Foreskin keratinocyte (primary cell): ENCODE measurements at places on chromosomes 4 and X.

- no peak for DNase-seq
Measured at GRCh38 chr4:6126971-6127745, 73.2 kb downstream of the JAKMIP1 start.

DNA sequence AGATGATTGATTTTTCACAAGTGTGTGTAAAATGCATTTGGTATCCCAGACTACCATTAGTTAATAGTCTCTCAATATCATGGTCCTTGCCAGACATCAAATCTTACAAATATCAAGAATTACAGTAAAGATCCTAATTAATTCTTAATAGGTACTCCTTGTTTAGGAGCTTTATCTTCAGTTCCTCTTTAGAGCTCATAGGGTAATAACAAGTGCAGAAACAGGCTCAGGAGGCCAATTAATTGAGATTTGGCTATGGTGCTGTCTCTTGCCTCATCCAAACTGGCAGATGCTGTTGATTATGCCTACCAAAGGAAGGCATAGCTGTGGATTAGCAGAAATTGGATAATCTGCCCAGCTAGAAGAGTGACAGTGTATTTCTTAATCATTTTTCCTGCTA, 6.9 kb downstream of the MTMR1 start:
- no peak for DNase-seq

GRCh38 chrX:49060914-49061313, 2.1 kb downstream of the CCDC120 start:
- DNase-seq, result no peak

DNA sequence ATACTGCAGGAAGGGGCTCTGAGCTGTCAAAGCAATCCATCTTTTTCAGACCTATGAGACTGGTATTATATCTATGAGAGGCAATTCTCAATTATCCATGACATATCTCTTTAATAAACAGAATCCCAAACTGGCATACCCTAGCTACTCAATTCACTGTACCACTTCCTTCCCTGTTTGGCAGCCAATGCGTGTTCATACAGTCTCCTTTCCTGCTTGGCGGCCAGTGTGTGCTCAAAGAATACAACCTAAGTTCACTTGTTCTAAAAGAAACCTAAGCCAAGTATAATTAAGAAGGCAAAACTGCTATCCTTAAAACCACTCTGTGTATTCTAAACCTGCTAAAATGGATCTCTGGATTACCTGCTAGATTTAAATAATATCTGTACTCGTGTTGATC, 38.3 kb downstream of the ARHGEF9 start:
- DNase-seq, result no peak

DNA sequence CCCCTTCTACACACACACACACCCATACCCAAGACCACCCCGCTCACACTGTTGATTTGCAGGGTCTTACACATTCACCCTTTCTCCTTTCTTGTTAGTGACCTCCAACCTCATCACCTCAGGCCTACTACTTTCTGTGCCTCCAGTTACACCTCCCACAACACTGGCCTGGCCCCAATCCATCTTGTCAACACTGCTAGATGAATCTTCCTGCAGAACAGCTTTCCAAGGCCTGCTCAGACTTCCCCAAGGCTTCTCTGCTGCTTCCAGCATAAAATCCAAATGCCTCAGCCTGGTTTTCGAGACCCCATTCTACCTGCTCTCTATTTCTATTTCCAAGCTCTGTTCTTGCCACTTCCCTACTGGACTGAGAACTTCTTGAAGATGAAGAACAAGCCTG, 79.9 kb downstream of the NHSL2 start:
- no peak for DNase-seq

- no peak for DNase-seq
Measured at GRCh38 chr4:68617003-68617698, 41.0 kb upstream of the UGT2B17 start.

DNA sequence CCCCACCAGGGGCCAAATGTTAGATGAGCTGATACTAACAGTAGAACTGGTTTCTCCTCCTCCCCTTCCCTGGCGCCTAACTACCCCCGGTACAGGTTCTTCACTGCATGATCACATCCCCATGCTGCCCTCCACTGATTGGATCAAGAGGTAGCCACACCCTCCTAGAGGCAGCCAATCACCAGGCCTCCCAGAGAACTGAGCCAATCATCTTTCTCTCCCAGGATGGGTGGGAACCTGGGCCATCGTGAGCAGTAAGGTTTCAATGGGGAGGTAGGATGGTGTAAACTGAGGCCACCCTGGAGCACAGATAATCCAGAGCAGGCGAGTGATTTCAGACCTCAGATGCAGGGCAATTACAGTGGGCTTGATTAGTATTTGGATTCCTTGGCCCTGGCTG, 64.2 kb downstream of the PPP2R2C start:
- DNase-seq, result no peak

- no peak for DNase-seq
Measured at GRCh38 chrX:103883533-103883932, 51.5 kb upstream of the RAB9B start.

DNA sequence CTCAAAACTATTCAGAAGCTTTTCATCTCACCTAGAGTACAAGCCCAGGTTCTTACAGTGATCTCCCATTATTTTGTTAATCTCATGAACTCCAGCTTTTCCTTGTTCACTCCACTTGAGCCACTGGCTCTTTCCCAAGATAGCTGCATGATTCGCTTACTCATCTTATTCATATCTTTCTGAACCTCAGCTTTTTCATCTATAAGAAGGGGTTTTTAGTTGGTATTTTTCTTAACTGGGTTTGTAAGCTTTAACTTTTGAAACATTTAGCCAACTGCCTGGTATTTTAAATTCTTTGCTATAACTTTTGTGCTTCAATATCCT, 24.0 kb downstream of the GIMD1 start:
- peak; percentile 20 for DNase-seq

DNA sequence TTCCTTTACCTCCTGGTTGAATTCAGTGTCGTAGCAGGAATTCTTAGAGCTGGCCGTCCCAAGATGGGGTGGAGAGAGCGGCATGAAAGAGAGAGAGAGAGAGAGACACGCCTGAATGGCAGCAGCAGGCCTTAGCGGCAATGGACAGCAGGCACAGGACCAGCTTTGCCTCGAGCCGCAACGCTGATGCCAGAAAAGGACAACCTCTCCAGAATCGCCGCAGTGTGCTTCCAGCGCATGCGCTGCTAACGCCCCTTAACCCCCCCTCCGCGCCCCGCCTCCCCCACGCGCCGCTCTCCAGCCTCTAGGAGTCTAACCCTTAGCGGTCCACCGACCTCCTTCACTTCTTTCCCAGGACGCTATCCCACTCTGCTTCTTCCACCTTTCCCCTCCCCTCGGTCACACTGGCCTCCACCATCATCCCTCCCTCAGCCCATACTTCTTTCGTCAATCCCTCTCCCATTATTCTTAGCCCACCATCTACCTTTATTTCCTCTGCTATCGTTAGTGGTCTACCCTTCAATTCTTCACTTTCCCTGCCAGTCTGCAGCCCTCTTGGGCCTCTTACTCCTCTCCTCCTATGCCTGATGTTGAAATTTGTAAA, 10.5 kb upstream of the ZCCHC13 start:
- peak; percentile 46 for DNase-seq

- no peak for DNase-seq
Measured at GRCh38 chr4:155076256-155076785, 132.1 kb upstream of the NPY2R start.

DNA sequence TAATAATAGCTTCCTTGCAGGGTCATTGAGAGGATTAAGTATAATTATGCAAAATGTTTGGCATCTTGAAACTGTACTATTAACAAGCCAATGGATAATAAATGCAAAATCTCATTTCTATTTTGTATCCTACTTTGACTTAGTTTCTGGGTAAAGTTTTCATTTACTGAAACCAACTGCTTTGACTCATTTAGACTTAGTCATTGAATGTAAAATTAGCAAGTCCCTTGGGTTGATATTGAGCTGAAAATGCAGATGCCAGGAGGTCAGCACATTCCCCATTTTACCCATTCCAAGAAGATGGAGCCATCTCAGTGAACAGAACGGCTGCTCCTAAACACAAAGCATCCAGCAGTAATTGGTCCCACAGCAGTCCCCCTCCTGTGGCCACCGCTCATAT, 74.7 kb upstream of the GATB start:
- DNase-seq, result no peak

- DNase-seq, result peak; percentile 67
Measured at GRCh38 chr4:1775731-1776500, 17.2 kb upstream of the FGFR3 start.

GRCh38 chrX:29348288-29348687, 761.0 kb downstream of the IL1RAPL1 start:
- DNase-seq, result no peak

DNA sequence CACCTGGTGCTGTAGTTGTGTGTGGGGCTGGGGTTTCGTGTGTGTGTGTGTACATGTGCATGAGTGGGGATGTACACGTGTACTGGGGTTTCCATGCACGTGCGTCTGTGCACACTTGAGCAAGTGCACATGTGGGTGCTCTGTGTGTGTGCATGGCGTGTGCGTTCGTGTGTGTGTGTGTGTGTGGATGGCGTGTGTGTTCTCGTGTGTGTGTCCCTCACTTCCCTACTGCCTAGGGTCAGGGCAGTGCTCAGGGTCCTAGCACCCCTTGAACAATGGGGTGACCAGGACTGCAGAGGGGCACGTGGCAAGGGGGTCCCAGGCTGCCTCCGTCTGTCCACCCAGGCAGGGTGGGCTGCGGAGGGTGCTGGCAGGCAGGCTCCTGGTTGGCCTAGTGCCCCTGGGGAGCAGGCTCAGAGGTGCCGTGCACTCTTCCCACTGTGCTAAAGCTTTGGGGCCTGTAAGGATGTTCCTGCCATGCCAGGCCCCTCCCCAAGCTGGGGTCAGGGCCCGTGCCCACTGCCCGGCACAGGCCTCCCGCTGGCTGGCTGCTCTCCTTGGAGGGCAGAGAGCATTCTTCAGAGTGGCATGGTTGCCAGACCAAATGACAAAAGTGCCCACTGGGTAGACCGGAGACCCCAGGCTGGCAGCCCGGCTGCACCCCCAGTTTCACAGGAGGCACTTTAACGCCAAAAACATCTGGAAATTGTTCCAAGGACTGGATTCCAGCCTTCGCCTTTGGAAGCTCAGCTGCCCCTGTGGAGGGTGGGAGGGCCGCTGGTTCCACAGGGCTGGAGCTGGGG, 29.1 kb downstream of the FGFRL1 start:
- no peak for DNase-seq

GRCh38 chr4:73705056-73705432, 35.3 kb upstream of the CXCL8 start:
- peak; percentile 84 for DNase-seq

DNA sequence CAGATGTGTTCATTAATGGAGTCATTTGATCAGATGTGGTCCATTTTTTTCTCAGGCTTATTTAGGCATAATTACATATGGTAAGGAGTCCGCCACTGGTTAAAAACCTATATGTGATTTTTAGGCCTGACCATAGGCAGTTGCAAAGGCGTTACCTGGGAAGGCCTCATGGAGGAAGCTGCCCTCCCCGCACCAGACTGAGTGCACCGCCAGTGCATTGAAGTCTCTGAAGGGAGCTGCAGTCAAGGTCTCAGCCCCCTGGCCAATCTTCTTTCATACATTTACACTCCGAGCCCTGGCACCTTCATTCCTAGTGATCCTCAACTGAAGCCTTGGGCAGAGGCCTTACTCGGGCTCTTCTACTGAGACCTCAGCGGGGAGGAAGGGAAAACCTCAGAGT, 898.2 kb upstream of the AGA start:
- no peak for DNase-seq

DNA sequence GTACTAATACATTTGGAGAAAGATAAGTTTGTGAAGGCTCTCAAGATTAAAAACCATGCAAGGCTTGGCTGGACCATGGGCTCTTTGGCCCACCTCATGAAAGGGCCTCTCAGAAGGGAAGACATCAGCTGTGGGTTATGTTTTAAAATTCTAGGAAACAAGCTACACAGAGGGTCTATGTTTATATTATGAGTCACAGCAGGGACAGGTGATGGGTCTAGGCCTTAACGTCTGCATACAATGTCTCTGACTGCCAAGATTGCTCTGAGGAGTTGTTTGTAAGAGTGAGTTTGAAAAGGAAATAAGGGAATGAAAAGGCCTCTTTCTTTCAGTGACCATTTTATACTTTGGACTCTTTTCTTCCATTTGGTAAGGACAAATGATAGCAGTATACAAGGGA, 77.0 kb upstream of the ARMCX2 start:
- no peak for DNase-seq

DNA sequence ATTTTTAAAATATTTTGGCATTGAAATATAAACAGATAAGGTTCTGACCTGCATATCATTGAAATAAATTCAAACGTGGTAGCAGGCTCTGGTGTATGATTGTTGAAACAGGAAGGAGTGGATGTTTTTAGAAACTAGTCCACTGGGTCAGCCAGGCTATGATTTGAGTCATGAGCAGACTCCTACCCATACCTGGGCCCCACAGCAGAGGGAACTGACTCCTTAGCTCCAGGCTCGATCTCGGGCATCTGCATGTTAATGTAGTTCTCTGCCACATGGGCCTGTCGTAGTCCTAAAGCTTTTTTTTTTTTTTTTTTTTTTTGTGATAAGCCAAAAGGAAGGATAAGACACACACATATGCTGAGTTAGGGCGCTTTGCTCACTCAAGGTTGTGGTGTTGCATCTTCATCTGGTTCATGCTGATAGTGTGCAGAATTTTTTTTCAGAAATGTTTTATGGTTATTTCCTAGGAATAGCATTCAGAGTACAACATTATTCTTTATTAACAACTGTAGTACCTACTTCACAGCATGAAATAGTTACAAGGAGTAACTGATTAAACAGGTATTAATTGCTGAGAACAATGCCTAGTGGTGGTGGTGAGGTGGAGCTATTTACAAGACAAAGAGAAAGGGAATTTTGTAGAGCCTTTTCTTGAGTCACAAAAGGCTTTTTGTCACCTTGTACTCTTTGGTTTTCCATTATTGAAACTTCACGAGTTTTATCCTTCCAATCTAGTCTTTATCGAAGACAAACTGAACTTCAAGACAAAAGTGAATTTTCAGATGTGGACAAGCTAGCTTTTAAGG, 27.3 kb downstream of the OFD1 start:
- no peak for DNase-seq

DNA sequence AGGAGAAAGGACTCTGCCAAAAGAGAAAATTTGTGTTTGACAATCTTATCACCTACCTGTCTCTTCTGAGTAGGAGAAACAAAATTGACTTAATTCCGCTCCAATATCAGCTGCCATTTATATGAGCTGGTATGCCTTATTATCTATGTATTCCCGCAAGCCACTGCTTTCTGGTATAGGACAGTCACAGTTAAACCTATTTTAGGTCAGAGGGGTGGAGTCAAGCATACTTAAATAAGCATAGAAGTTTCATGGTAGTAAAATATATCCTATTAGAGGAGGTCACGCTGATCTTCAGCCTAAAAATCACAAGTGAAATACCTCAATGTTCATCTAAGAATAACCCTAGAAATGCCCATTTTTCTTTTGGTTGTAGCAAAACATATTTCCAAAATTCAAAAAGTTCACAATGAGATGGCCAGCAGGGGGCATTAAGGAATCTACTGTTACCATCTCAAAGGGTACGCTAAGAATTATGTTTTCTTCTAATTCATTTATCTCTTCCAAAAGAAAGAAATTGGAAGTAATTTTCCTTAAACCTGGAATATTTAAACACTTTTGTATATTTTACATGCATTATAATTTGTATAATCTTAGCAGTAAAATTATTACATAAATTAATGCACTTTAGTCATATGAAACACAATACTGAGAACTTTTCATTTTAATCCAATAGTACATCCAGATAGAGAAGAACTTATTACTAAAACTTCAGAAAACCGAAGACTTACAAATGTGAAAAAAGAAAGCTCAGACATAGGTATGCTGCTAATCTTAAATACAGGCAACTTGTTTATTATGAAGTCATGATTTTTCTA, 10.5 kb downstream of the PPAT start:
- DNase-seq, result no peak

GRCh38 chrX:120000490-120001246, 57.1 kb upstream of the NKAP start:
- DNase-seq, result no peak
